ENCODE measurements at places on chromosomes 2 and 18. TPM values are rescaled to one million over a fixed set of nuclear protein-coding genes. Genes with fewer than 3 reads are reported as not detected.

DNA sequence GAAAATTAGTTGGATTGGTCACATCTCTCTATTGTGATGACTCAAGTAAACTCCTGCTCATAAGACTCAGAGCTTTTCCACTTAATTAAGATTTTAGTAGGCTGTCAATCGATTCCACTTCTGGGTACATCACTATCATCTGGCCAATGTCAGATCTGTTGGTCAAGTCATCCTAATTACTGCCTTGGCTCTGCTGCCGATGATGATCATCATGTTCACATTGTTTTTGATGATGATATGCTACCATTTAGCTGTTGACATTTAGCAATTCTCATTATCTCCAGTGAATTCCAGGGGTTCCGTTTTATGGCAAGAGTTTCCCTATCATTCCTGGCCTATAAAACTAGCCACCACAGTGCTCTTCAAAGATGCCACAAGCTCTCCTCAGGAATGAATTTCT lies 253.4 kb downstream of the IKZF2 start:
- no peaks in the 10 kb centered on the region for H3K36me3 ChIP-seq
- no peaks in the 10 kb centered on the region for H3K27me3 ChIP-seq
- DNase-seq, result no peak
- no peak overlapping the region for H3K4me3 ChIP-seq
- H3K4me1 ChIP-seq, result no peaks in the 10 kb centered on the region
- no peak overlapping the region for H3K27ac ChIP-seq

- H3K27ac ChIP-seq, result peak overlapping the region; percentile 88
- peaks cover 7% of the 10 kb centered on the region for H3K4me1 ChIP-seq
- DNase-seq, result no peak
- peaks cover 3% of the 10 kb centered on the region for H3K36me3 ChIP-seq
- H3K27me3 ChIP-seq, result no peaks in the 10 kb centered on the region
- H3K4me3 ChIP-seq, result no peak overlapping the region
Measured at GRCh38 chr2:1653956-1654695, 90.2 kb downstream of the PXDN start.

- H3K36me3 ChIP-seq, result no peaks in the 10 kb centered on the region
- DNase-seq, result no peak
- no peak overlapping the region for H3K4me3 ChIP-seq
Measured at GRCh38 chr2:95021023-95021416, 4.5 kb upstream of the MAL start.

DNA sequence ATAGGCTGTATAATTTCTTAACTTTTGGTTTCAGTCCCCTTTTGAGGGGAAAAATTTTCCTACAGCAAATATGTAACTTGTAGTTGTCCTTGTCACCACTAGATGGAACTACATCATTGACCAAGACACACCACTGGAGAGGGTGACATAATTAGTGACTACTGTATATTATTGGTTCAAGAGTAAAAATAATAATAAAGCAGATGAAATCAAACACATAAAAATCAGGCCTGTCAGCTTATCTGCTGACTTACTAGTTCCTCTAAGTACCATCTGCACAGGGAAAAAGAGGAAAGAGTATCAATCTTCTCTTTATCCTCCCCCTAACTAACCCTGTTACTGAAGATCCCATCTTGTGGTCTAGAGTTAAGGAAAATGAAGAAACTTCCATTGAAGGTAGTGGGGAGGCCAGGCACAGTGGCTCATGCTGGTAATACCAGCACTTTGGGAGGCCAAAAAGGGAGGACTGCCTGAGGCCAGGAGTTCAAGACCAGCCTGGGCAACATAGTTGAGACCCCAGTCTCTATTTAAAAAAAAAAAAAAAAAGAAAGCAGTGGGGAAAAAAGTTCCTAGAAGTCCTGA lies 29.6 kb upstream of the ENOSF1 start:
- no peak overlapping the region for H3K27ac ChIP-seq
- H3K4me3 ChIP-seq, result no peak overlapping the region
- H3K4me1 ChIP-seq, result no peaks in the 10 kb centered on the region
- no peak for DNase-seq
- no peaks in the 10 kb centered on the region for H3K27me3 ChIP-seq

GRCh38 chr2:149119368-149119767 lies 80.9 kb downstream of the LYPD6B start:
- DNase-seq, result no peak
- H3K4me3 ChIP-seq, result no peak overlapping the region
- H3K27me3 ChIP-seq, result no peaks in the 10 kb centered on the region
- H3K27ac ChIP-seq, result no peak overlapping the region

DNA sequence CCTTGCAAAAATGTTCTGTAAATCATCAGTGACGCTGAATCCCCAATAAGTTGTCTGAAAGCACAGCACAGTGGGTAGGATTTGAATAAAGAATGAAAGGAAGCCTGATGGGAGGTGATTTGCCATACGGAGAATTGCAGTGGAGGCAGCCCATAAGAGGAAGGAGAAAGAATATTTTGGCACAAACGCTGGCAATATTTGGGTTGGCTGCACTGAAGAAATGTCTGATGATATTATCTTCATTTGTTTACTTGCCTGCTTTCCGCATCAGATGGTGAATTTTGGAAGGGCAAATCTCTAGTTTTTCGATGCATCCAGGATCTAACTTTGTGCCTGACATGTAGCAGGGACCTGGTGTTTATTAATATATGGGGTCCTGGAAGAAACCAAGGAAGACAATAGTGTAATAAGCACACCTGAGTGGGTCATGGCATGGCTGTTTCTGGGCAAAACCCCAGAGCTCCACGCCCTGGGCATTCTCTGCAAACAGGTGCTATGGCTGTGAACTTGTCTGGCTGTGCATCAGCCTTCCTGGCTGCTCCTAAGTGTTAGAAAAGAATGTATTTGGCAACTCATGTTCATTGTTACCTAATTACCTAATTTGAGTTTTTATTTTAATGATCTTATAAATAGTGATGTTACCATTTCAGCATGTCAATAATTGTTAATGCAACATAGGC lies 5.9 kb downstream of the GALR1 start:
- no peaks in the 10 kb centered on the region for H3K27me3 ChIP-seq
- H3K36me3 ChIP-seq, result no peaks in the 10 kb centered on the region
- H3K4me1 ChIP-seq, result no peaks in the 10 kb centered on the region
- H3K4me3 ChIP-seq, result no peak overlapping the region
- DNase-seq, result no peak
- no peak overlapping the region for H3K27ac ChIP-seq

DNA sequence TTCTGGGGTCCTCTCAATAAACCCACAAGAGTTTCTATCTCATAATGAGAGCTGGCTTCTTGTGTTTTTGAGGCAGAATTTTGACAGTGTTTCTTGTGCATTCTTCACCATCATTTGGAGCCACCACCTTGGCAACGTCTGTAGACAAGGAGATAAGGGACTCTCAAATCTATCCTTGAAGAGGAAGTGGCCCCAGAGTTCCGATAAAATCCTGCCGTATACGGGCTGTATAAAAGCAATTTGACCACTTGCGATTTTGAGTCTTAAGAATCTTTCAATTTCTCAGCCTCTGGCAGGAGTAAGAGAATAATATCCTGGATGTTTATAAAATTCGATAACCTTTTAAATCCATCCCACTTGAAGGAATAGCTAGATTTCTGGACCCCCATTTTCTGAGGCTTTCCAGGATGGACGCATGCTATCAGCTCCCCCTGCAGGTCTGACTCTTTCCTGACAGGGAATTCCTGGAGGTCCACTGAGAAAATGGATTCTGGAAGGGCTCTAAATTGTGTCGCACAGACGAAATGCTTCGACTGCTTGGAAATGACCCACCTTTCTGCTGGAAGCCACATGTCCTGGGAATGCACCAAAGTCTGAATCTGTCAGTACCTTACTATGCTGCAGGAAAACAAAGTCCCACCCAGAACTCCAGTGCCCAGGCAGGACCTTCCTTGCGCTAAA lies 54.1 kb downstream of the E2F6 start:
- H3K27me3 ChIP-seq, result no peaks in the 10 kb centered on the region
- no peak for DNase-seq
- no peaks in the 10 kb centered on the region for H3K36me3 ChIP-seq
- peak overlapping the region; percentile 78 for H3K4me3 ChIP-seq

DNA sequence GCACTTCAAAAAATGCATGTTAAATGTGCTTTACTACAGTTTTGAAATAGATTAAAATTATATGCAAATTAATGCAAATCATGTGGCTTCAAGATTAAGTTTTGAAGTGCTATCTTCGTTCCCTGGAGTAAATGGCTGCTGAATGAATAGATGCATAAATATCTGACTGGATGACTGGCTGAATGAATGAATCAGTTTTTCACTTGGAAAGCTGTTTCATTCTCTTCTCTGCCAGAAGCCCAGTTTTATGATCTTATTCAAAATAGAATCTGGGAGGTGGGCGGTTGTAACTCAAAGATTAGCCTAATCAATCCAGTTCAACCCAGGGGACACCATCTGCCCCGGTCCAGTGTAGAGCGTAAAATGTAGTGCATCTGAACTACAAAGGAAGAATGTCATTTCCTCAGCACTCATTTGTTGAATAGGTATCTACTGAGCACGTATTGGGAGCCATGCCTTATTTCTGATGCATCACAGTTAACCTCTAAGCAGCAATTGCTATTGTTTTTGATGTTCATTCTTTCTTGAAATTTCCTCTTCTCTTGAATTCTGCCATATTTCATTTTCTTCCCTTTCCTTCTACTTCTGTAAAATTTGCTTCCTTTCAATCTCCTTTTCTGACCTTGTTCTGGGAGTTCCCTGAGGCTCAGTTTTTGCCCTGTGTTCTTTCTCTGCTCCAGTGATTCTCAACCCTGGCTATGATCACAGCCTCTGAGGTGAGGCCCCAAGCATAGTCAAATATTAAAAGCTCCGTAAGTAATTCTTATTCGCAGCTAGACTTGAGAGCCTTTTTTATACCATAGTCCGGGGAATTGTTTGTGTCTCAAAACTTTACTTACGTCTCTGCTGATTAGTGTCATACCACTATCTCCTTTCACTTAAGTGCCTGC lies 282.7 kb downstream of the PARD3B start:
- no peak overlapping the region for H3K27ac ChIP-seq
- no peaks in the 10 kb centered on the region for H3K36me3 ChIP-seq
- DNase-seq, result no peak
- no peaks in the 10 kb centered on the region for H3K4me1 ChIP-seq

GRCh38 chr2:176561706-176562105 lies 292.5 kb downstream of the MTX2 start:
- no peaks in the 10 kb centered on the region for H3K36me3 ChIP-seq
- no peak overlapping the region for H3K27ac ChIP-seq
- no peaks in the 10 kb centered on the region for H3K27me3 ChIP-seq
- no peak overlapping the region for H3K4me3 ChIP-seq
- DNase-seq, result no peak

- H3K27ac ChIP-seq, result no peak overlapping the region
- no peaks in the 10 kb centered on the region for H3K36me3 ChIP-seq
- no peaks in the 10 kb centered on the region for H3K4me1 ChIP-seq
- no peaks in the 10 kb centered on the region for H3K27me3 ChIP-seq
- no peak overlapping the region for H3K4me3 ChIP-seq
Measured at GRCh38 chr2:235106874-235107639, 155.2 kb downstream of the SH3BP4 start.

DNA sequence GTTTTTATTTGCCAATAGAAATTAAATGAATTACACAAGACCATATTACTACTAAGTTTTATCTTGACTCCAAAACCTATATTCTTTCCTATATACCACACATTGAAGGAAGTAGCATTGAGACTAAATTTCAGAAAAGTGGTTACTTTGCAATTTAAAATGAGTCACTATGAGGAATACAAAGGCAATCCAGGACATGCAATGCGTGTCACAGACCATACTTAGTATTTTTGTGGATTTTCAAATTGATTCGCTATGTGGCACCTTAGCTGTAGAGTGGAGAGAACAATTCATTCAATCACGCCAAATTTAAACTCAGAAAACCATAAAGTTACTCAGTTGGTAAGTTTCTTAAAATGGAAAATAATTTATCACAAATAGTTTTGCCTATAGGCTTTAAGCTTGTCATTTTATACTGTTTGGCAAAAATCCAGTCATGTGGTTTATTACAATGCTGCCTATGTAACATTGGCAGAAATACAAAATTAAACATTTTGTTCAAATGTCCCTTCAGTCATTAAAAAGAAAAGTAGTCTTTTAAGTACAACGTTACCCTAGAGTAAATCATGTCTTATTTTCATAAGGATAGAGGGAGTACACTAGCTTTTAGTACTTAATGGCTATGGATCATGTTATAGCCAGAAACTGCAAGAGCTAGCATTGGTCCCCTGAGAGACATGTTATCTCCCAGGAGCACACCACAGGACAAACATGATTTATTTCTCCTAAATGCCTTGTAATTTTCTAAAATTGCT lies 222.8 kb upstream of the CDH7 start:
- no peaks in the 10 kb centered on the region for H3K4me1 ChIP-seq
- DNase-seq, result no peak
- no peak overlapping the region for H3K27ac ChIP-seq
- no peaks in the 10 kb centered on the region for H3K36me3 ChIP-seq

GRCh38 chr2:363824-364470 lies 76.1 kb upstream of the ALKAL2 start:
- H3K27me3 ChIP-seq, result no peaks in the 10 kb centered on the region
- H3K36me3 ChIP-seq, result no peaks in the 10 kb centered on the region
- DNase-seq, result no peak
- no peak overlapping the region for H3K4me3 ChIP-seq
- H3K4me1 ChIP-seq, result peaks cover 2% of the 10 kb centered on the region

GRCh38 chr2:142791335-142791734 lies 86.1 kb upstream of the KYNU start:
- no peak for DNase-seq
- no peaks in the 10 kb centered on the region for H3K27me3 ChIP-seq
- no peaks in the 10 kb centered on the region for H3K36me3 ChIP-seq
- no peak overlapping the region for H3K4me3 ChIP-seq
- H3K27ac ChIP-seq, result no peak overlapping the region

DNA sequence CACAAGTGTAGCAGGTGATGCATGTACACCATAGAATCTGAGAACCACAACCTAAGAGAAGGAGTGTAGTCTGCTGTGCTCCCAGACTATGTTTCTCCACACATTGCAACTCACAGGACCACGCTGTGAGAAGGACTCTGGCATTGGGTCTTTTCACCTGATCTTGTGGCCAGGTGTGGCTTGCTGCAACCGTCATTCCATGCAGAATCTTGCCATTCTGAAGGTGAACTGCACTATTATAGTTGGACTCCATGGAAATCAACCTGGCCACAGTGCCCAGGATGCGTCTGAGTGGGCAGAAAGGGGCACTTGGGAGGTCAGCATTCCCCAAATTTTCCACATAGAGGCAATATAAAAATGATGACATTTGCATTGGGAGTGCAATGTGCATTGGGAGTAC lies 122.2 kb downstream of the CAPN13 start:
- no peak overlapping the region for H3K27ac ChIP-seq
- H3K4me3 ChIP-seq, result no peak overlapping the region
- no peaks in the 10 kb centered on the region for H3K36me3 ChIP-seq
- no peaks in the 10 kb centered on the region for H3K27me3 ChIP-seq

DNA sequence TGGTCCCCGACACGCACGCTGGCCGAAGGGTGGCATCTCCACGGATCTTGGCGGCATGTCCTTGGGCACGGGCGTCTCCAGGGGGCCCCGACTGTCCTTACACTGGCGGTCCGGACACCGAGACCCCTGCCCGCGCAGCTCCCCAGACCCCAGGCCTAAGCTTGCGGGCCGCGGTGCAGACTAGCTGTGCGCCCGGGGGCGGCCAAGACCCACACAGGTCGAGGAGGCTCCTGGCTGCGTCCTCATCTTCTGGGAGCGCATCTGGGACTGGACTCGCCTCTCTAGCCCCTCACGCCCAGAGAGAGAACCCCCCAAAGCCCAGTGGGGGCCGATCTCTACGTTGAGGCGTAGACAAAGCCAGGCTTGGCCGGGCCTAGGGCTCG lies 475 bp upstream of the TWIST2 start:
- peak; percentile 76 for DNase-seq
- H3K27me3 ChIP-seq, result no peaks in the 10 kb centered on the region

MTA3 gene
- total RNA-seq, result 50.7 TPM

EN1 gene
- not detected for total RNA-seq

QPCT gene
- 4.0 TPM for total RNA-seq

CABLES1 gene
- 25.7 TPM for total RNA-seq

TMEM182 gene
- total RNA-seq, result 1.6 TPM

NT5C1B gene
- not detected for total RNA-seq

NGEF gene
- 3.1 TPM for total RNA-seq

STEAP3 gene
- 20.3 TPM for total RNA-seq

POTEJ gene
- not detected for total RNA-seq

All from aorta (tissue), 5 donors.